Heart right ventricle (tissue), 16 donors: ENCODE measurements at places on chromosomes 3 and 15. TPM values are rescaled to one million over a fixed set of nuclear protein-coding genes. Genes with fewer than 3 reads are reported as not detected.
A peak's percentile ranks its signal among the peaks of the same experiment; 100 is the strongest.

DNA sequence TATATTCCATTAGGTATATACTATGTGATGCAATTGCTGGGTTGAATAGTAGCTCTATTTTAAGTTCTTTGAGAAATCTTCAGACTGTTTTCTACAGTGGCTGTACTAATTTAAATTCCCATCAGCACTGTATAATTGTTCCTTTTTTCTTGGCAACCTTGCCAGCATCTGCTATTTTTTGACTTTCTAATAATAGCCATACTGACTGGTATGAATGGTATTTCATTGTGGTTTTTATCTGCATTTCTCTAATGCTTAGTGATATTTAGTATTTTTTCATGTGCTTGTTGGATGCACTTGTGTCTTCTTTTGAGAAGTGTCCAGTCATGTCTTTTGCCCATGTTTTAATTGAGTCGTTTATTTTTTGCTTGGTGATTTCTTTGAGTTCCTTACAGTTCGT lies 145.1 kb upstream of the PLSCR5 start:
- H3K4me1 ChIP-seq, result no peaks in the 10 kb centered on the region
- no peaks in the 10 kb centered on the region for H3K27me3 ChIP-seq
- DNase-seq, result no peak
- H3K36me3 ChIP-seq, result no peaks in the 10 kb centered on the region
- no peak overlapping the region for H3K27ac ChIP-seq

GRCh38 chr3:10432156-10432845 lies 73.1 kb downstream of the ATP2B2 start:
- H3K4me1 ChIP-seq, result no peaks in the 10 kb centered on the region
- H3K36me3 ChIP-seq, result no peaks in the 10 kb centered on the region
- no peaks in the 10 kb centered on the region for H3K27me3 ChIP-seq
- DNase-seq, result no peak

DNA sequence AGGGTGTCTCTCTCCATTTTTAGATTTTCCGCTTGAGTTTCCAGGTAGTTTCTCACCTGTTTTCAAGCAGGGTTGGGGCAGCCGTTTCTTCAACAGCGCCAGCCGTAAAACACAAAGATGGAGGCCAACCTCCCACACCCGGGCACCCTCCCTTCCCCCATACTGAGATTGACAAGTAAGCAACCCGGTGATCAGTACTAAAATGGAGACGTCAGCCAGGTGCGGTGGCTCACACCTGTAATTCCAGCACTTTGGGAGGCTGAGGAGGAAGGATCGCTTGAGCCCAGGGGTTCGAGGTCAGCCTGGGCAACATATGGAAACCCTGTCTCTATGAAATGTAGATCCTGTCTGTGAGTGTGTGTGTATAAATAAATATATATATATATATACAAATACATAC lies 903 bp upstream of the ZSCAN2 start:
- H3K4me3 ChIP-seq, result peak overlapping the region; percentile 99
- H3K27me3 ChIP-seq, result no peaks in the 10 kb centered on the region
- H3K27ac ChIP-seq, result no peak overlapping the region
- H3K4me1 ChIP-seq, result peaks cover 2% of the 10 kb centered on the region
- no peak for DNase-seq
- peaks cover 6% of the 10 kb centered on the region for H3K36me3 ChIP-seq

GRCh38 chr3:172218350-172219323 lies 179.3 kb downstream of the FNDC3B start:
- no peaks in the 10 kb centered on the region for H3K36me3 ChIP-seq
- DNase-seq, result no peak
- H3K4me1 ChIP-seq, result peaks cover 88% of the 10 kb centered on the region
- H3K4me3 ChIP-seq, result no peak overlapping the region
- H3K27me3 ChIP-seq, result no peaks in the 10 kb centered on the region
- H3K27ac ChIP-seq, result no peak overlapping the region

GRCh38 chr15:79172801-79173460 lies 82.4 kb upstream of the RASGRF1 start:
- H3K36me3 ChIP-seq, result no peaks in the 10 kb centered on the region
- H3K4me3 ChIP-seq, result no peak overlapping the region
- no peak for DNase-seq
- peaks cover 22% of the 10 kb centered on the region for H3K4me1 ChIP-seq
- no peak overlapping the region for H3K27ac ChIP-seq

- H3K4me1 ChIP-seq, result peaks cover 4% of the 10 kb centered on the region
- H3K27me3 ChIP-seq, result no peaks in the 10 kb centered on the region
- H3K4me3 ChIP-seq, result peak overlapping the region; percentile 72
- DNase-seq, result no peak
- peak overlapping the region; percentile 96 for H3K27ac ChIP-seq
- no peaks in the 10 kb centered on the region for H3K36me3 ChIP-seq
Measured at GRCh38 chr3:136750209-136750896, 1.8 kb downstream of the STAG1 start.

Gene FMN1
- polyA plus RNA-seq, result 1.4 TPM

Gene ANKRD34C
- 0.01 TPM for polyA plus RNA-seq

DNA sequence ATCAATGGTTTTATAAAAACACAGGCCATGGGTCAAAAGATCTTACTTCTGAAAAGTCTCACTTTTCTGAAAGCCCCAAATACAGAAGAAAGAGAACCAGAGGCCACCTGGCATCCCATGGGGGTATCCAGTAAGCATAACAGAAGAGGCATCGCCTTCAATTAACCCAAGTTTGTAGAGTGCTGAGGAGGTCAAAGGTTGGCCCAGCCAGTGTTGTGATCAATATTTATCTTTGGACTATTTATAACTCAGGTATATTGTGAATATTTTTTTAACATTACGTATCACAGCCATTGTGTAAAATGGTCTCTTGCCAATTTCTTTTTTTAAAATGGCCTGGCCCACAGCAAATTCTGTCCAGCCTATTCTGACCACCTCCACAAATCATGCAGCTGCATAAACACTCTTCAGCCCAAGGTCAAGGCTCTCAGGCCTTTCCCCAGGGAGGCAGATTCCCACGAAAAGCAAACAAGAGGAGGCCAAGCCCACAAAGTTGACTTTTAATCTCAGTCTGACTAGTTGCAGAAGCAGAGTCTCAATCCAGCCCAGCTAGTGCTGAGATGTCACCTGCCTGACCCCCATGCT lies 26.2 kb upstream of the SPTBN5 start:
- no peaks in the 10 kb centered on the region for H3K36me3 ChIP-seq
- H3K27me3 ChIP-seq, result no peaks in the 10 kb centered on the region
- H3K27ac ChIP-seq, result peak overlapping the region; percentile 85
- H3K4me3 ChIP-seq, result no peak overlapping the region
- DNase-seq, result no peak

DNA sequence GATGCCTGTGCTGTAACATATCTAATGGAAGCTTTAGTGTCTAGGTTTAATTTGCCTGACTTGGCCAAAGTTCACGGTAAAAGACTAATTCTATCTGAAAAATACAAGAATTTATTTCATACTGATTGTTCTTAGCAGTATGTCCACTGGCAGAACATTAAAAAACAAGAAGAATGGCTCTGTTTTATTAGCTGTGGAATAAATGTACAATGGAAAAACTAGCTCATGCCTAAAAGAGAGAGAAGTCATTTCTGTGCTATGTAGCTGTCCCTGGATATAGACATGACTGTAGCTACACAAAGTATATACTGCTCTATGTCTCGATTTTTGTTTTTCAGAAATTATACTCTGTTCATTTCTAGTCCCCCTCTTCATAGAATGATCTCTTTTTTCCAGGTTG lies 13.9 kb upstream of the VGLL3 start:
- H3K27me3 ChIP-seq, result no peaks in the 10 kb centered on the region
- H3K4me1 ChIP-seq, result no peaks in the 10 kb centered on the region
- no peaks in the 10 kb centered on the region for H3K36me3 ChIP-seq
- H3K4me3 ChIP-seq, result no peak overlapping the region
- no peak for DNase-seq

Gene FYCO1
- 59.6 TPM for polyA plus RNA-seq

Gene GOLGA6L7
- not detected for polyA plus RNA-seq

Gene SELENOS
- 192 TPM for polyA plus RNA-seq

DNA sequence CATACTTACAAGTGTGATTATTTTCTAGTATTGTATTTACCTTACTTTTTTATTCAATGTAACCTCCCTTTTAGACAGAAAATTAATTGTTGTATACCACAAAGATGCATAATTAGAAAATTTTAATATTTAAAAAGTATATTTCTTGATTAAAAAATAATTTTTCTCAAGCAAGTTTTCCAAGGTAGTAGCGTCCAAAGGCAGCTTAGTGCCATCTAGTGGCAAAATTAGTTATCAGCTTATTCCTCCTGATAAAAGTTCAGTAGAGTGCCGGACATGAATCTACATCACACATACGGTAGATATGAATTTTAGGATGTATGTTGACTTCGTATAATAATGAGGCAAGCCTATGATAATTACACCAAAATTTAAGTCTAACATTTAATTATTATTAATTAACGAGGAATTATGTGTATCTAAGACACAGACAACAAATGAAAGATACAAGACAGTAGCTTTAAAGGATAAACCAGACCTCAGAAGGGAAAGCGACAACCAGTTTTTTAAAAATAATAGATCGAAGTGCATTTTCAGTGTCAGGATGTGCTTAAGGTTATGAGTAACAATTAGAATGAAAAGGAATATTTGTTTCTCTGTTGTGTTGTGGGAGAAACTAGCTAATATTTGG lies 405.9 kb downstream of the ROBO1 start:
- DNase-seq, result no peak
- H3K36me3 ChIP-seq, result no peaks in the 10 kb centered on the region
- no peaks in the 10 kb centered on the region for H3K4me1 ChIP-seq
- no peak overlapping the region for H3K27ac ChIP-seq
- H3K27me3 ChIP-seq, result peaks cover 17% of the 10 kb centered on the region

Gene KLHL40
- 8.3 TPM for polyA plus RNA-seq

GRCh38 chr15:39066677-39067076 lies 502.1 kb upstream of the RASGRP1 start:
- no peak for DNase-seq
- H3K4me1 ChIP-seq, result no peaks in the 10 kb centered on the region
- no peaks in the 10 kb centered on the region for H3K27me3 ChIP-seq
- no peak overlapping the region for H3K27ac ChIP-seq
- H3K36me3 ChIP-seq, result no peaks in the 10 kb centered on the region
- H3K4me3 ChIP-seq, result no peak overlapping the region

GRCh38 chr3:169122416-169122815 lies 541.1 kb downstream of the MECOM start:
- H3K4me1 ChIP-seq, result no peaks in the 10 kb centered on the region
- DNase-seq, result no peak
- no peaks in the 10 kb centered on the region for H3K27me3 ChIP-seq

Gene ARPP21
- 0.06 TPM for polyA plus RNA-seq

DNA sequence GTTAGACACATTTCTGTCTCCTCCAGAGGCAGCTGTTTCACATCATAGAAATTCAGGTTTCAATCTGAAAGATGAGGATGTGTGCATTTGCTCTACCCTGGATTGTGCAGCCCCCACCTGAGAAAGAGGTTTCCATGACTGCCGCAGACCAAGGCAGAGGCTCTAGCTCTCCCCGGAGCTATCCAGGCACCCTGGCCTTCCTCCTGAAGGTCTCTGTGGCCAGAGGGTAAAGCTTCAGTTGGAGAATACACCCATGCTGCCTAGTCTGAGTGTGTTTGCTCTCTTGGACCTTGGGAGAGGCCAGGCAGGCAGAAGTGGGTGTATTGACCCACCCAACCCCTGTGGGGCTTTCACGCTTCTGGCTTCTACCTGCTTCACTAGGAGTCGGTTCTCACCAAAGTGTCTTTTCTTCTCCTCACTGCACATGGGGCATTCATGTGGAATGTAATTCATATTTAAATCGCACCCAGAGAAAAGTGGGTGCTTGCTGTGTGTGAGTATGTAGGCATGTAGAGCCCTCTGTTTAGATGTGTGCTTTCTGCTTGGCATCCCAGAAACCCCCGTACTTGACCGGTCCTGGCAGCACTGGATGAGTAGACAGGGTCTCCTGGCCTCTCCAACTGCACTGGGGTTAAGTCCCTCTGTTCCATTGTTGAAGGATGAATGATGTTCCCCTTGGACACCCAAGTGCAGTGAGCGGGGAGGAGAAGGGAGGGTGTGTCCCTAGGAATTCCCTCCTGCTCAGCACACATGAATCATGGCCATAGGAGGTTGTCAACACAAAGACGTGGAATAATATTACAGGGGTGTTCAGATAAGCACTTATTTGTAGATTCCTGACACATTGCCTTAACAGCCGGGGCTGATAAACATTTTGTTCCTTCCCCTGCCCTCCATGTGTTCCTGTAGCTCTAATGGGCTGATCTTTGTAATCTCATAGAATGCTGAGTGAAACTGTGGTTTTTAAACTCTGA lies 20.3 kb upstream of the RAB6B start:
- no peak overlapping the region for H3K4me3 ChIP-seq
- no peaks in the 10 kb centered on the region for H3K27me3 ChIP-seq
- no peak for DNase-seq
- H3K4me1 ChIP-seq, result no peaks in the 10 kb centered on the region
- H3K27ac ChIP-seq, result no peak overlapping the region

DNA sequence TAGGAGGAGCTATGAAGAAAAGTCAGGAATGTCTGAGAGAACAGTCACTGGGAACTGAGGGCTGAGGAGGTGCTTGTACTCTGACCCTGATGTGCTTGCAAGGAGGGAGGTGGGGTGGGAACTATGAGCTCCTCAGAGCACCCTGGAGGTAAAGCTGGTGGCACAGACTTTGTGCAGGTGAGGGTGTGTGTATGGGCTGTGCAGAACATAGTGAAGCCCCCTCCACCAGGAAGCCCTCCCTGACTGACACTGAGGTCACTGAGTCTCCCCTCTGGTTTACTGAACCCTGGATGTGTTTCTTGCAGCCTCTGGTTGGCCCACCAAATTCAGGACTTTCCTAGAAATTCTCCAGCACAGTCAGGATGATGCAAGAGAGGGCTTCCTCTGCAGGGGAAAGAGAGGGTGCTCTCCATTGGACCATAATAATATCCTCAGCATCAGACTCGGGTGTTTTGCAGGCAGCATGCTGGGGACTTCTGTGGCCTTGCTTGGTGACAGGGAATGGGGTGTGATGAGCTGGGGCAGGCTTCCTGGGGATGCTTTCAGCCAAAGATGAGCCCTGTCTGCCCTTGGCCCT lies 1.5 kb upstream of the ISLR start:
- no peak for DNase-seq
- H3K36me3 ChIP-seq, result no peaks in the 10 kb centered on the region
- H3K4me3 ChIP-seq, result no peak overlapping the region
- peaks cover 34% of the 10 kb centered on the region for H3K4me1 ChIP-seq
- H3K27me3 ChIP-seq, result no peaks in the 10 kb centered on the region
- H3K27ac ChIP-seq, result peak overlapping the region; percentile 72

DNA sequence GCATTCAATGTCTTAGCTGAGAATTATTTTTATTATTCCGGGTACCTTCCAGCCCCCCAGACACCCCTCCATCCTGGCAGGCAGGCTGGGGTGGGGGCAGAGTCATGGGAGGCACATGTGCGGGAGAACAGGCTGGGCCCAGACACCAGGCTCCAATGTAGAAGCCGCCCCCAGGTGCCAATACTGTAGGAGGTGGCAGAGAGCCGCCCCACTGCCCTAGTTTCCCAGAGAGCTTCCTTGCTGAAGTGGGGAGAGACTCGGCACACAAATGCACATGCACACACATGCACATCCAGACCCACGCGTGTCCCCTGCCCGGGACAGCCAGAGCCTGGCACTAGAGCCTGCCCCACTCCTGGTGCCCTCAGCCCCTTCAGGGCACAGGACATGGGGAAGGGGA lies 98.4 kb upstream of the LINGO1 start:
- DNase-seq, result no peak
- H3K4me3 ChIP-seq, result no peak overlapping the region
- no peak overlapping the region for H3K27ac ChIP-seq
- no peaks in the 10 kb centered on the region for H3K27me3 ChIP-seq
- no peaks in the 10 kb centered on the region for H3K36me3 ChIP-seq

Gene SEMA3F
- polyA plus RNA-seq, result 21.3 TPM
